Activated CD8-positive, alpha-beta memory T cell treated with anti-CD3 and anti-CD28 coated beads for 1 hour (primary cell): ENCODE measurements at places on chromosomes 3 and 15.

DNA sequence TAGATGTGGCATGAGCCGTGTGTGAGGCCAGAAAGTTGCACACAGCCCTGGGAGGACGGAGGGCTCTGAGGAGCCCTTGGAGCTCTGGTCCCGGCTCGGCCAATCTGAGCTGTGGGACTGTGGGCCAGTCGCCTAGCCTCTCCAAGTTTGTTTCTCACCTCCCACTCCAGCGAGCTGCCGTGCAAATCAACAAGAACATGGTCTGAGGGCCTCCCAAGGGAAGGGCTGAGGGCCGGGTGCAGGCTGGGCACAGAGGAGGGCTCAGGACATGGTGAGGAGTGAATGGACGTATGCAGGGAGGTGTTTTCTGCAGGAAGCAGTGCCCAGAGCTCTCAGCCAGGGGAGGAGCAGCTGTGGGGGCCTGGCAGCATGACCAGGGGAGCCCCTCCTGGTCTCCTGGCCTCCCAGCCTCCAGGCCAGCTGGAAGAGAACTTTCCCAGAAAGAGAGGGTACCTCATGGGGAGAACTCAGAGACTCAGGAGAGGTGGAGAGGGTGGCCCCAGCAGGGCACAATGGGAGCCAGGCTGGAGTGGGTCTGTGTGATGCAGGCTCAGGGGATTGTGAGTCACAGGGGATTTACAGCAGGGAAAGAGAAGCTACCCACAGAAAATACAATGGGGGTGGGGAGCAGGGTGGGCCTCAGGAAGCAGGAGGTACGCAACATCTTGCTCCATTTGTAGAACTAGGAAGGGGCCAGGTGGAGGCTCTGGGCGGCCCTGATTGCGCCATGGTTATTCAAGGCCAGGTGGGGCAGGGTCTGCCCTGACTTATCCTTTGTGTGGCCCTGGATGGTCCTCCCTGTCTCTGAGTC, 24.8 kb downstream of the PSTPIP1 start:
- no peak for DNase-seq

DNA sequence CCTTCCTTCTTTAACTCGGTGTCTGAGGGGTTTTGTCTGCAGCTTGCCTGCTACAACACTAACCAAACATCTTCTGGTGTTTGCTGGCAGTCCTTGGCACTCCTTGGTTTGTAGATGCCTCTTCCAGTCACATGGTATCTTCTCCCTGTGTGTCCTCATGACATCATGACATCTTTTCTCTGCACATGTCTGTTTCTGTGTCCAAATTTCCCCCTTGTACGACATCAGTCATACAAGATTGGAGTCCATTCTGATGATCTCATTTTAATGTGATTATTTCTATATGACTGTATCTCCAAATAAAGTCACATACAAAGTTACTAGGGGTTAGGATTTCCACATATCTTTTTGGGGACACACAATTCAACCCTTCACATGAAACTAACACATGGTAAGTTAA, 152.3 kb upstream of the LRRN1 start:
- DNase-seq = no peak

GRCh38 chr3:3069723-3070122, 40.5 kb downstream of the IL5RA start:
- no peak for DNase-seq

- DNase-seq = no peak
These were observed 696.9 kb downstream of the ZNF385D start for GRCh38 chr3:21054064-21054463.

- DNase-seq = no peak
These were observed 28.6 kb downstream of the BHLHE40 start for GRCh38 chr3:5007873-5008272.

DNA sequence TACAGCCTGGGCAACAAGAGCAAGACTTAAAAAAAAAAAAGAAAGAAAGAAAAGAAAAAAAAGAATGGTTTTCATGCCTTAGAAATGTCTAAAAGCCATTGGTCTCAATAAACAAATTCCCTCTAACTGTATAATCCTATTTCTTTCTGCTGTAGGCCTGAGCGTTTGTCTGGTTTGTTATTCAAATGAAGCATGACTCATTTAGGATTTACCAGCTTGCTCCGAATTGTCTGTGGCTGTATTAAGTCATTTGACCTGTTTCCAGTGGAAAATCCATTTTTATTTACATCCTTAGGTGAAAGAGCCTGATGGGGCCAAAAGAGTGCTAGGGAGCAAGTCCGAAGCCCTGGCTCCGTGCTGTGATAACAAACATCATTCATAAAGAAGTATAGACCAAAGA, 73.8 kb downstream of the BDH1 start:
- no peak for DNase-seq

- no peak for DNase-seq
These were observed 31.8 kb upstream of the DCLK3 start for GRCh38 chr3:36796161-36796560.

- no peak for DNase-seq
These were observed 34.2 kb downstream of the HMCES start for GRCh38 chr3:129312671-129313414.

DNA sequence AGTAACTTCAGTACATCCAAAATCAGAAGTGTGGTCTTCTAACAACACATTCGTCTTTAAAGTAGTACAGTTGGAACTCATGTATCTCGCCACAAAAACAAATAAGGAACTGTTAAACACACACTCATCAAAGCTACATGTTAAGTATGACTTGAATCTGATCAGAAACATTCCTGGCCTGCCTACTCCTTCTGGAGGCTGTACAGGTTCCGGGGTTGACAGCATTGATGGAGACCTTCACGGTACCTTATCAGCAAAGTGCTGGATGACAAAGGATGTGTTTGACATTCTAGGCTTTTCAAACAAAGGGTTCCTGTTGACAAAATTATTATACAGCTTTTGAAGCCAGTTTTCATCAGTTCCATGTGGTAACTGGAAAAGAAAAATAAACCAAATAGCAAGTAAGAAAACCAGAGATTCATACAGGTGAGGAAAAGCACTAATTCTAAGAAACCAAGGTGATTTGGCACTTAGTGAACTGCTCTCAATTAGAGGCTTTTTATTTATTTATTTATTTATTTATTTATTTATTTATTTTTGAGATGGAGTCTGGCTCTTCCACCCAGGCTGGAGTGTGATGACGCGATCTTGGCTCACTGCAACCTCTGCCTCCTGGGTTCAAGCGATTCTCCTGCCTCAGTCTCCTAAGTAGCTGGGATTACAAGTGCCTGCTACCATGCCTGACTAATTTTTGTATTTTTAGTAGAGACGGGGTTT, 44.3 kb downstream of the MYO5C start:
- no peak for DNase-seq

GRCh38 chr3:79661896-79662295, 105.9 kb downstream of the ROBO1 start:
- no peak for DNase-seq

DNA sequence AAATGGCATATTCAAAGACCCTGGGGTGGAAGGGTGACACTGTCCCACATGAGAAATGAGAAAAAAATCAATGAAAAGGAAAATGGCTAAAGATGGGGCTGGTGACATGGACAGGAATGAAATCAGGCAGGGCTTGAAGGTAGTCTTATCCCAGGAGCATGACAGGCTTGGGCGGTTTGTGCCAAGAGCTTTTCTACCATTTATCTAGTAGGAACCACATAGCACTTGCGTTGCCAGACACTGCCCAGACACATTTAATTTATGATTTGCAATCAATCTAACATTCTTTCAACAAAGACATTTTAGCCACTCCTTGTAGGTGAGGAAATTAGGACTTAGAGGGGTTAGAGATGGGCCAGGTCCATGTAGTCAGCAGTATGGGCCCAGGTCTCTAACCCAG, 106.6 kb upstream of the NR2F2 start:
- no peak for DNase-seq

DNA sequence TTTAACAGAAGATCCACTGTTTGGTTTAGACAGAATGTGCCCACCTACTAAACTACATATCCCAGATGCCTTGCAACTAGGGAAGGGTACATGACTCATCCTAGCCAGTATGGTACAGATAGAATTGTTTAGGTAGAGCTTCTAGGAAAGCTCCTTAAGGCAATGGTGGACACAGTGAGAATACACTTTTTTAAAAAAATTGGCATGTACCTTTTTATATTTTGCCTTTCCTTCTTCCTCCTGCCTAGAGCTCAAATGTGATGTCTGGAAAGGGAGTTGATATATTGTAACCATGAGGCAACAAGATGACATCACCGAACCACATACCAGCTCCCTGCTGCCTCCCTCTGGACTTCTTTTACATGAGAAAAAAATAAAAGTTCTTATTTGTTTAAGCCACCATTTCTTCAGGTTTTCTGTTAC, 14.4 kb upstream of the C3orf80 start:
- no peak for DNase-seq
